ENCODE measurements at places on chromosomes 5 and 9.

DNA sequence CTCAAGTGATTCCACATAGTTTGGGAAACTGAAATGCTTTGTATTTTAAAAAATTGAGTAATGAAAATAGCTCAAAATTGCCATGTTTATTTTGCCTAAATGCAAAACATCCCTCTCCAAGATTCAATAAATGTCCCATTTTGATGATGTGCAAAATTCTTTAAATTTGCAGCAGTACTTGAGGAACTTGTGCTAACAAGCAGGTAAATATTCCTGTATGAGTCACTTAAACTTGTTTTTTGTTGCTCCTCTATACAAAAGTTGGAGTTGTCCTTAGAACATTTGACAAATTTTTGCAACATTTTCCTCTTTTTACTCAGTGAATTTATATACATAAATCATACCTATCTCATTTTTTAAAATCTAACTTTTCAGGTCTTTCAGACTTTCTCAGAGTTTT is 280.2 kb downstream of the CDH12 start:
- no peak for DNase-seq

DNA sequence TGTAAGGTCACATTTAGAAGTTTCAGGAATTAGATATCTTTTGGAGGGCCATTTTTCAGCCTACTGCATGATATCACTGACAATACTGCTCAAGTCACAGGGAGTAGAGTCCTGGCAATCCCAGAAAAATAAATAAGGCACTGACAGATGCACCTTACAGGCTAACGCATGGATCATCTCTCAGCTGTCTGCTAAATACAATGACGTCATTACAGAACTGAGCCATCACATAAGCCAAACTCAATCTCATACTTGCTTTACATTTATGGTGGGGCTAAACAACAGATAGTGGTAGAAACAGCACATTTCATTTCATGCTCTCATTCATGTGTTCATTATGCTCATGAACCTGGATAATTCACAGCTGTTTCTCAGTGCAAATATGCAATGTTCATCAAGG is 243.7 kb downstream of the SEMA5A start:
- no peak for DNase-seq

- DNase-seq: no peak
Measured at GRCh38 chr5:110099572-110099971, 409.8 kb downstream of the MAN2A1 start.

DNA sequence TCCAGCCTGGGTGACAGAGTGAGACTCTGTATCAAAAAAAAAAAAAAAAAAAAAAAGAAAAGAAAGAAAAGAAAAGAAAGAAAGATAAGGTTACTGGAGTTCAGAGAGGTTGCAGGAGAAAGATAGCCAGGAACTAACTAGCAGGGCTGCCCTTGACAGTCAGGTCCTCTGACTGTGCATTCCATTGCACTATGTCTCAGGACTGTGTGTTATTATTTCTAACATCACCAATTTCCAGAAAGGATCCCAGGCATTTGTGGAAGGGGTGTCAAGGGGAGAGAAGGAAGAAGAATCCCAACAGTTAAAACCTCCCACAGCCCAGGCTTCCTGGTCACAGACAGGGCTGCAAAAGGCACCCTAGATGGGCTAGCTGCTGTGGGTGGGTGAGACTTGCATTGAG is 25.1 kb downstream of the KLF4 start:
- no peak for DNase-seq

DNA sequence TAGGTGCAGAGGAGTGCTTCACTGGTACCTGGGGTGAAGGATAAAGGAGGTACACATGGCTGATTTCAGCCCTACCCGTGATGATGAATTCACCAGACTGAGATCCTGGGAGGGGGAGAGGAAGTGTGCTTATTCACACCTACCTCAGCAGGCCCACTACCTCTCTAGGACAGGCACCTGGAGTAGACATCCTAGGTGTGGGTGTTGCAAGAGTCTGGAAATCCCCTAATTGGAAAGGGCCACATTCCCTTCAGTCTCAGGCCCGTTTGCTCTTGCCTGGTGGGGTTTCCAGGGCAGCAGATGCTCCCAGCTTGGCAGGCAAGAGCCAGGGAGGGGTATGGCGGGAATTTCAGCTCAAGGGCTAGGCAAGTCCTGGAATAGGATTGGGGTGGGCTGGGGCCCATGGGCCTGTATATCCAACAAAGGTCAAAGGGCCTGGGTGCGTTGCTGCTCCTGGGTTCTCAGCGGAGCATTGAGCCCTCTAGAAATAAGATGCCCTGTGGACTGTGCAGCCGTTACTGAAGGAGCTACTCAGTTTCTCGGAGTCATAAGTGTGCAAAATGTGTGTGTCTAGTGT is 5.8 kb upstream of the CCL21 start:
- DNase-seq: no peak

GRCh38 chr5:142836048-142836447 is 65.9 kb downstream of the ARHGAP26 start:
- no peak for DNase-seq

- no peak for DNase-seq
Measured at GRCh38 chr9:1434052-1434767, 384.1 kb downstream of the DMRT2 start.

DNA sequence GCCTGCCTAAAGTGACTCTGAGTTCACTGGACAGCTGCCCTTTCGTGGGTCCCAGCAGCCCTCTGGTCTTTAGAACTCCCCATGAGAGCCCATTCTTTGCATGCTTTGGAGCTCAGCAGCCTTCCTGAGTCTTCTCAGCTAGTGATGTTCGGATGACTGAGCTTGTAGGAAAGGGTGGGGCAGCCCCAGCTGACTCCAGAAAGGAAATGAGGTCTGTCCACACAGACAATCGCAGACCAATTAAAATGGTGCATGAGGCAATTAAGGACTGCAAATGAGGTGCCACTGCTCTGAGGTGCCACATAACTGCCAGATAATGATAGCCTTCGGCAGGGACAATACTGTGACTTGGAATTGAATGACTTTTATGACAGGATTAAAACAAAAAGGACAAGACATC is 25.4 kb upstream of the TOMM5 start:
- no peak for DNase-seq

- no peak for DNase-seq
Measured at GRCh38 chr5:169944922-169945680, 35.2 kb downstream of the INSYN2B start.

DNA sequence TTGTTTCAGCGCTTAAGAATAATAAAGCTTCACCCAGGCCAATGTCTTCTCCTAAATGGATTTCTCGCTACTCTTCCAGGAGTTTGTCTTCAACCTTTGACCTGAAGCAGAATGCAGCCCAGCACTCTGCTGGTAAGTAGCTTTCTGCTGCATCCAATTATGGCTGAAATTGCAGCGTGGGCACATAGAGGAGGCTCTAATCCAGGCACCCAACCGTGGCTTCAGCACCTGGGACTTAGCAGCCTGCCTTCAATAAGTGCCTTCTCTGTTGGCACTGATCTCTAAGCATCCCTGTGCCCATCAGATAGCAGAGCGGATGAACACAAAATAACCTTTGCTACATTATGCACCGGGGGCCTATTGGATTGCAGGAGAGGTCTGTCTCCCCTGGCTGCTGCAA is 105.2 kb downstream of the TRIM32 start:
- no peak for DNase-seq

Measured in erythroblast (primary cell).